ENCODE measurements at places on chromosomes 5 and 9. TPM values are rescaled to one million over a fixed set of nuclear protein-coding genes. Genes with fewer than 3 reads are reported as not detected.

GRCh38 chr5:78016863-78017529, 240.9 kb upstream of the TBCA start:
- H3K4me3 ChIP-seq: no peak overlapping the region
- no peaks in the 10 kb centered on the region for H3K27me3 ChIP-seq
- H3K4me1 ChIP-seq: no peaks in the 10 kb centered on the region
- H3K27ac ChIP-seq: no peak overlapping the region

- H3K36me3 ChIP-seq: no peaks in the 10 kb centered on the region
- no peak for DNase-seq
- H3K4me3 ChIP-seq: no peak overlapping the region
- H3K27ac ChIP-seq: no peak overlapping the region
- peaks cover 5% of the 10 kb centered on the region for H3K4me1 ChIP-seq
Measured at GRCh38 chr5:16759147-16759773, 142.5 kb upstream of the RETREG1 start.

DNA sequence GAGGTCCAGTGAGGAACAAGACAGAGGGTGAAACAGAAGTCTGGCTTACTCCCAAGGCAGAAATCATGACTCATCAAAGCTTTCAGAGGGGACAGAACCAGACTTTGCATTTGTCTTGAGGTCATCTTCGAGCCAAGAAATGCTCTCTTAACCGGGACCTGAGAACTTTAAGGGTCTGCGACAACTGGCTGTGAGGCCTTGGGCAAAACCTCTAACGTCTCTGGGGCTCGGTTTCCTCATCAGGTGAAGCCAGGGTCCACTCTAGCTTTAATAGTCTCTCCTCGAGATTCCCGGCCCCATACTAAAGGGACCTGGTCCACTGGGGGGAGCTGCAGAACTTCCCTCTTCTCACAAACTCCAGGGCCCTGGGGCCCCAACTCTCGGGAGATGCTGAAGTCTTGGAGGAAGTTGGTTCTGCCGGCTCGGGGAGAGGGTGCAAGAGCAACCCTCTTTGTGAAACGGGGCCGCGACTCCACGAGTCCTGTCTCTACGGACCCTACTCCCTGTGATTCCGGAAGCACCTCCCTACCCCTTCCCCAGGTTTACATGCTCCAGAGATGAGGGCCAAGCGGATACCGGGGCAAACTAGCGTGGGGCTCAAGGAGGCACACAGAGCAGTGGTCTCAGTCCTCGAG, 2.6 kb downstream of the GLIS3 start:
- H3K36me3 ChIP-seq: no peaks in the 10 kb centered on the region
- no peak for DNase-seq
- peak overlapping the region; percentile 87 for H3K4me3 ChIP-seq
- H3K4me1 ChIP-seq: peaks cover 10% of the 10 kb centered on the region
- no peak overlapping the region for H3K27ac ChIP-seq

GOLGA2 gene
- total RNA-seq: 68.9 TPM

DNA sequence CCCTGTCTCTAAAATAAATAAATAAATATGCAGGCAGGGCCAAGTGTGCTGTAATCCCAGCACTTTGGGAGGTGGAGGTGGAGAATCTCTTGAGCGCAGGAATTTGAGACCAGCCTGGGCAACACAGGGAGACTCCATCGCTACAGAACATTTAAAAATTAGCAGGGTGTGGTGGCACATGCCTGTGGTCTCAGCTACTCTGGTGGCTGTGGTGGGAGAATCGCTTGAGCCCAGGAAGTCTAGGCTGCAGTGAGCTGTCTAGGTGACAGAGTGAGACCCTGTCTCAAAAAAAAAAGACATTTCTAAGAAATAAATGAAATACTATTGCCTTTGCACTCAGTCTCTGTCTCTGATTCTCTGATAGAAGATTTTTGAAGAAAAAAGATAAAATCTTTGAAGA, 1.2 kb upstream of the PCDHGA10 start:
- H3K27ac ChIP-seq: no peak overlapping the region
- H3K27me3 ChIP-seq: peaks cover 21% of the 10 kb centered on the region
- H3K4me3 ChIP-seq: no peak overlapping the region

ACSL6 gene
- 0.67 TPM for total RNA-seq

GRCh38 chr5:171127314-171127713, 181.7 kb upstream of the TLX3 start:
- peaks cover 5% of the 10 kb centered on the region for H3K27me3 ChIP-seq
- H3K4me3 ChIP-seq: no peak overlapping the region
- H3K4me1 ChIP-seq: no peaks in the 10 kb centered on the region
- H3K27ac ChIP-seq: no peak overlapping the region
- H3K36me3 ChIP-seq: no peaks in the 10 kb centered on the region
- DNase-seq: no peak

DNA sequence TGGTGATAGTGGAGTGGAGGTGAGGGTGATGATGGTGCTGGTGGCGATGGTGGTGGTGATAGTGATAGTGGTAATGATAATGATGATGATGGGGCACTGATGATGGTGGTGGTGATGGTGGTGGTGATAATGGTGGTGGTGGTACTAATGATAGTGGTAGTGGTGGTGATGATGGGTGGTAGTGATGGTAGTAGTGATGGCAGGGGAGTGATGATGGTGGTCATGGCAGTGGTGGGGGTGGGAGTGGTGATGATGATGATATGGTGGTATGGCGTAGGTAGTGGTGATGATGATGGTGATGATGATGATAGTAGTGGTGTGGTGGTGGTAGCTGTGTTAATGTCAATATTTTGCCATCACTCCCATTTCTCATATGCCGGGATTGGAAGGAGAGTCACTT, 44.5 kb upstream of the ORM1 start:
- H3K36me3 ChIP-seq: no peaks in the 10 kb centered on the region
- H3K4me3 ChIP-seq: no peak overlapping the region
- no peak overlapping the region for H3K27ac ChIP-seq
- peaks cover 5% of the 10 kb centered on the region for H3K4me1 ChIP-seq

DNA sequence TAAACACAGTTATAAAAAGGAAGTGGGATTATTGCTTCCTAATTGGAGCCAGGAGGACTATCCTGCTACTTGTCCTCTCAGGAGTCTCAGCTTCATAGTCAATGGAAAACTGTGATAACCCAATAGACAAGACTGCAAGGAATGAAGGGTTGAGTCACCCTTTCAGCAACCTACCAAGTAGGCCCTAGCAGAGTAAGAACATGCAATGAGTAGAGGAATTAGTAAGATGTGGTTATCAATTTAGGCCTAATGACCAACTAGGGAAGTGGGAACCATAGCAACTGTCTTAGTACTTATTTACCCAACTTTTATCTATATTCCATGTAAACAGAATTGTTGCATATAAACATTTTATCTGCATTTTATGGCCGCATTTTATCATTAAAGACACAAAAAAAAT, 310.1 kb downstream of the RFX3 start:
- H3K27ac ChIP-seq: no peak overlapping the region
- H3K27me3 ChIP-seq: peaks cover 21% of the 10 kb centered on the region
- H3K4me3 ChIP-seq: no peak overlapping the region
- H3K4me1 ChIP-seq: no peaks in the 10 kb centered on the region
- DNase-seq: no peak
- no peaks in the 10 kb centered on the region for H3K36me3 ChIP-seq

XPA gene
- total RNA-seq: 11.2 TPM

DNA sequence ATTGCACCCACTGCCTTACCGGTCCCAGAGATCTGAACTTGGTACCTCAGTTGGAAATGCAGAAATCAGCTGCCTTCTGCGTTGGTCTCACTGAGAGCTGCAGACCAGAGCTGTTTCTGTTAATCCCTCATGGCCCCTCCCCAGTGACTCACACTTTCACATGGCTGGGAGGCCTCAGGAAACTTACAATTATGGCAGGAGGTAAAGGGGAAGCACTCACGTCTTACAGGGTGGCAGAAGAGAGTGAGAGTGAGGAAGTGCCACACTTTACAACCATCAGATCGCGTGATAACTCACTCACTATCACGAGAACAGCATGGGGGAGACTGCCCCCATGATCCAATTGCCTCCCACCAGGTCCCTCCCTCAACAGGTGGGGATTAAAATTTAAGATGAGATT, 648.5 kb downstream of the MTRR start:
- no peak overlapping the region for H3K4me3 ChIP-seq
- no peak for DNase-seq
- no peaks in the 10 kb centered on the region for H3K27me3 ChIP-seq
- no peaks in the 10 kb centered on the region for H3K4me1 ChIP-seq
- H3K27ac ChIP-seq: no peak overlapping the region

- H3K27me3 ChIP-seq: no peaks in the 10 kb centered on the region
- no peak overlapping the region for H3K27ac ChIP-seq
- H3K36me3 ChIP-seq: no peaks in the 10 kb centered on the region
- no peaks in the 10 kb centered on the region for H3K4me1 ChIP-seq
- DNase-seq: no peak
- H3K4me3 ChIP-seq: no peak overlapping the region
Measured at GRCh38 chr5:93358176-93358575, 222.8 kb downstream of the NR2F1-AS1 start.

DNA sequence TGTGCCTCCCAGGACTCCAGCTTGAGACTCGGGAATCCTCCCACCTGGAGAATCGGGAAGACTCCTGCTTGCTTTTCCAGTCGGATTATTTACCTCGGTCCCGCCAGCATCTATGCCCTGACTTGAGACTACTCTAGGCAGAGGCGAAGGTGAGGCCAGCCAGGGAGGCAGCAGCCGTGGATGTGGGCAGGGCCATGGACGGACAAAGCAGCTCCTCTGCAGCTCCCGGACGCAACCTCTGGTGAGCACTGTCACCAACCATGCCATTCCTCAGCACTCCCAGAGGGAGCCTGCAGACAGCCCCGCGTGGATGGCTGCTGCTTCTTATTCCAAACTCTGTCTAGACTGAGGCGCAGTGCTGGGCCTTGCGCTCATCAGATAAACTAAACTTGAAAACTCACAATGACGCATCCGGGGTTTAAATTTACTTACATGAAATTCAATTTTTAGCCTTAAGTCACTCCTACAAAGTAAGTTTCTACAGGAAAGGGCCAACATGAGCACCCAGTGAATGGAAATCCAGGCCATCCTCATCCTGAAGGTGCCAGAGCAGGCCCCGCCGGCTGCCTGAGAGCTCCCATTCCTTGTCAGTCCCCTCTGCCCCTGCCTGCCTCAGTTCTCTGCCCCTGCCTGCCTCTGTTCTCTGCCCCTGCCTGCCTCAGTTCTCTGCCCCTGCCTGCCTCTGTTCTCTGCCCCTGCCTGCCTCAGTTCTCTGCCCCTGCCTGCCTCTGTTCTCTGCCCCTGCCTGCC, 17.8 kb downstream of the MED10 start:
- no peaks in the 10 kb centered on the region for H3K27me3 ChIP-seq
- H3K4me1 ChIP-seq: peaks cover 4% of the 10 kb centered on the region
- DNase-seq: no peak
- H3K36me3 ChIP-seq: no peaks in the 10 kb centered on the region
- no peak overlapping the region for H3K4me3 ChIP-seq
- no peak overlapping the region for H3K27ac ChIP-seq

DNA sequence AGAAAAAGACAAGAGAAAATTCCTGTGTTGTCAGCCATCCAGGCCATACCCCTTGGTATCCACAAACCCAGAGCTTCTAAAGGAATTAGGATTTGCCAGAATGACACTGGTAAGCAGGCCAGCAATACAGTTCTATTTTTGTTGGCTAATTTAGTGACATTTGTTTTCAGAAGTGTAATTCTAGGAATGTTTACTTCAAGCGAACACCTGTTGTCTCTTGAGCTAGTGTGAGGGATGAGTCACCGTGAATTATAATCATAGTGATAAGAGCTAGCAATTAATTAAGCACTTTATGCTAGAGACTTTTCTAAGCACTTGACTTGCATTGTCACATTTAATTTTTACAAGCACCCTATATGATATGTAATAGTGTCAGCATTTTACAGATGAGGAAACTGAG, 99.2 kb downstream of the PRKACG start:
- no peaks in the 10 kb centered on the region for H3K36me3 ChIP-seq
- H3K27me3 ChIP-seq: peaks cover 14% of the 10 kb centered on the region
- no peak for DNase-seq
- H3K4me1 ChIP-seq: no peaks in the 10 kb centered on the region
- H3K4me3 ChIP-seq: no peak overlapping the region

- DNase-seq: peak; percentile 68
- no peaks in the 10 kb centered on the region for H3K36me3 ChIP-seq
- H3K4me1 ChIP-seq: peaks cover 18% of the 10 kb centered on the region
- H3K27me3 ChIP-seq: peaks cover 14% of the 10 kb centered on the region
Measured at GRCh38 chr5:14143841-14144585, 871 bp downstream of the TRIO start.

WNT8A gene
- total RNA-seq: not detected
